ENCODE measurements at places on chromosomes 1 and 21.

GRCh38 chr1:92004129-92004528 lies 25.7 kb upstream of the EPHX4 start:
- DNase-seq: no peak

DNA sequence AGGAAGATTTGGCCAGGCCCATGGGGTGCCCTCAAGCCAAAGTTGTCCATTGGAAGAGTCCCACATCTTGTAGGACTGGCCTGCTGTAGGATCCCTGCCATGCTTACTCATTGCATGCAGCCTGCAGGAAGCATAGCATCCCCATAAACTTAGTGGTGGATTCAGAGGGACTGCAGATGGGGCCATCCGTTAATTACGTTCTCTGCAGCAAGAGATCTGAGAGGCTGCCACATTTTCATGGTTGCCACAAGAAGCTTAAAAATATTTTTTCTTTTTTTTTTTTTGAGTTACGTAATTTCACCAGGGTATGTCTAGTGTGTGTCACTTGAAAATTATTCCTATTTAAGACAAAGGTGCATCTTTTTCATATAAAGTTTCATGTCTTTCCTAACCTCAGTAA lies 329.7 kb upstream of the USP24 start:
- DNase-seq: no peak

GRCh38 chr21:28936036-28936435 lies 56.6 kb downstream of the LTN1 start:
- DNase-seq: no peak

GRCh38 chr1:211326528-211327345 lies at the start of gene TRAF5:
Gene TRAF5 (plus strand): TSS chr1:211326833. CDS start chr1:211353240, 26,407 bp downstream.
- peak; percentile 47 for DNase-seq

DNA sequence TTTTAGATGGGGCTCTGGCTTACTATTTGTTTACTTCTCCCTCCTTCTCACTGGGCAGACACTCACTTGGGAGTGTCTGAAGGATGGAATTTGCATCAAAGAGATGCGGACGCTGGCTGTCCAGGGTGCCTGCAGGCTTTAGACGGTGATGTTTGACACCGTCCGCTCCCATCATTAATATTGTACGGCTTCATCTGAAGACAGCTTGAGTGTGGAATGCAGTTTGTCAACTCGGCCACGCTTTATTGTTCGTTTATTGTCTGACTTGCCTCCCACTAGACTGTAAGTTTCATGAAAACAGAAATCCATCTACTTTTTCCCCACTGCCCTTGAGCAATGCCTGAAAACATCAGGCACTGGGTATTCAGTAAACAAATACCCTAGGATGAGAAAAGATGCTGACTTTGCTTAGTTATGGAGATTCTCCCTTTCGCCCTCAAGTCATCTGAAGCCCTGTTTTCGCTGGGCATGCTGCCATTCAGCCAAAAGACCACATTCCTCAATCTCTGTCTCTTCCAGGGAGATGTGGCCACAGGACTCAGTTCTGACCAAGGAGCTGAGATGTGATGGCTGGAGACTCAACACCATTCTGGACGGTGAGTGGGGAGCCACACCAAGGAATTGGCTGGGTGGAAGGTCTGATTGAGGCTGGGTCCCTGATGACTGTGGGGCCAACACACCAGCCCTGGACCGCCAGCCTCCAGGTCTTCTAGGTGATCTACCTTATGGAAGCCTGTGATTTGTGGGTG lies 87.6 kb downstream of the BCAR3 start:
- DNase-seq: no peak

DNA sequence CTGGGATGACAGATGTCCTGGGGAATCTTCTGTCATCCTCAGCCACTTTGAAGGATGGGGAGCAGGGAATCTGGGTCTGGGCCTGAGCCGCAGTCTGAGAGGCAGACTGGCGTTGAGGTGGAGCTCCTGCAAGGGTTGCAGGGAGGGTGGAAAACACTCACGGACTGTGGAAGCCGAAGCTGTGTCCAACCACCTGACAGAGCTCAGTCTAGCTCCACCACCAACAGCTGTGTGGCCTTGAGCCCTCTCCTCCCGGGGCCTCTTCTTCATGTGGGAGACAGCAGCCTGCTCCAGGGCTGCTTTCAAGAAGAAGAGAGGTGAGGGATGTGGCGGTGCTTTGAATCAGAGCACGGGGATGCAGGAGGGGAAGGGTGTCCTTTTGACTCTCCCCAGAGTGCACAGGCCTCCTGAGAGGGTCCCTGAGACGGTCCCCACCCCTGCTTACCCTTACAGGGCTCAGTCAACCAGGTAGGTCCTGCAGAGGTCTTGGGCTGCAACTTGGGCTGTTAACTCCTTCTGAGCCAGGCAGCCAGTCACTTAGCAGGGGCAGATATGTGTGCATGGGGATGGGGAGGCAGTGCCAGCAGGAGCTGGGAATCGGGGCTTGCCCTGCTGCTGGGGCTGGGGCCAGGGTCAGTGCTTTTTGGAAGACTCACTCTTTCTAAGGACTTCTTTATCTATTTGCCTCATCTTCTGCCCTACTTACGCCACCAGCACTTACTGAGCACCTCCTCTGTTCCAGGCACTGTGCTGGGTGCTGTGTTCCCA lies 216.3 kb downstream of the PTPRU start:
- no peak for DNase-seq

DNA sequence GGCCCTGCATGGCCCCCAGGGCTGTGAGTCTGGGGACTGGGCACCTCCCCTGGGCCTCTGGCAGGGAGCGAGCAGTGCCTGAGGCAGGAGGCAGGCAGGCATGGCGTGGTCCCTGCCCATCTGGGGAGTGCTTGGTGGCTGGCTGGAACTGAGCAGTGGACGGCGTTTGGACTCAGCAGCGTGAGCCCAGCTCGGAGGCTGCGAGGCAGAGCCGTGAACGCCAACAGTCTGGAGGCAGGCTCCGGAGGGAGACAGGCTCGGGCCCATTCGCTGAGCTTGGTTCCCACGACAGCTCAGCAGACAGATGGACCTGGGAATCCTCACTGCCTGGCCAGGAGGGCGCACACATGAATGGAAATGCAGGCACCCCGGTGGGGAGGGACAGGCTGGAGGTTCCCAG lies 160.7 kb upstream of the POU3F1 start:
- DNase-seq: no peak

DNA sequence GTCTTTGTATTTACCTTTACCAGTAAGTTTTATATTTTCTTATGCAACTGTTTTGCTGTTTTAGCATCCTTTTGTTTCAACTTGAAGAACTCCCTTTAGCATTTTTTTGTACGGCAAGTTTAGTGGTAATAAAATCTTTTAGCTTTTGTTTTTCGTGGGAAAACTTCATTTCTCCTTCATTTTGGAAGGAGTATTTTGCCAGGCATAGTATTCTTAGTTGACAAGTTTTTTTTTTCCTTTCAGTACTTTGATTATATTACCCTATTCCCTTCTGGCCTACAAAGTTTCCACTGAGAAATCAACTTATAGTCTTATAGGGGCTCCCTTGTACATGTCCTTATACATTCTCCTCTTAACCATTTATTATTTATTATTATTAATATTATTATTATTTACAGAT lies 22.6 kb upstream of the SOD1 start:
- DNase-seq: no peak

DNA sequence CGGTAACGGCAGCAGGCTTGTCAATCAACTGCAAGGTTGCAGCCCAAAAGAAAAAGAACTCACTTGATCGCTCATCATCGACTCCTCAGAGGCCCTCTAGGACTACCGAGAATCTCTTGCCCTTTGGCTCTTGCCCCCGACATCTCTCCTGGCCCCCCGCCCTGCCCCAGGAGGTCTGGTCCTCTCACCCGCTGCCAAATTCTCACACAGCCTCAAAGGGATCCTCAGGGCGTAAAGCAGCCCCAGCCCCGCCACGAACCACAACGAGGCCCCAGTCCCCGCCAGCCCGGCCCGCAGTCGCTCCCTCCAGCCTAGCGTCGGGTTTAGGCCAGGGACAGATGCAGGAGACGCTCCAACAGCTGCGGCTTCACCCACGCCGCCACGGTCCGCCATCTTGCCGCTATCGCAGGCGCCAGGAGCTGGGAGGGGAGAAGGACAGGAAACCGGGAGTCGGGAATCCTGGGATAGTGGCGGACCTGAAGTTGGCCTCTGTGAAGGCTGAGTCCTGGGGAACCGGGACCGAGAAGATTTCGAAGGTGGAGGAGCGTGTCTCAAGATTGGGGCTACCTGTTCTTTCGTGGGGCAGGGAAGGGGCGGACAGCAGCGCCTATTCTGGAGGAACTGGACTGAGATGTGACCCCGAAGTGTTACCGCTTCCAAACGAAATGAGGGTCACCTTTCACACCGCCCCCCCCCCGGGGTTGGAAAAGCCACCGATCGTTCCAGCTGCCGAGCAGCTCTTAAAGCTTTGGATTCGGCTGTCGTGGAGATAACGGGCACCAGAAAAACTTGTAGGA lies at the start of gene ST7L:
ST7L (minus strand) TSS at position 421 of the 797 bp plus-strand sequence; CDS start at position 393, 28 bp downstream.
- peak; percentile 45 for DNase-seq

Measured in stimulated activated CD4-positive, alpha-beta T cell treated with anti-CD3 and anti-CD28 coated beads, Interleukin-1b, Interleukin-23, amount 100 ng/mL, for 4 hours (primary cell).